ENCODE measurements at places on chromosomes 5 and 9.
A peak's percentile ranks its signal among the peaks of the same experiment; 100 is the strongest.

- DNase-seq, result no peak
These were observed 74.4 kb upstream of the EQTN start for GRCh38 chr9:27371382-27371781.

- no peak for DNase-seq
These were observed 278.4 kb downstream of the EBF1 start for GRCh38 chr5:158821331-158821730.

- DNase-seq, result no peak
These were observed 46.5 kb downstream of the SH3PXD2B start for GRCh38 chr5:172407822-172408221.

DNA sequence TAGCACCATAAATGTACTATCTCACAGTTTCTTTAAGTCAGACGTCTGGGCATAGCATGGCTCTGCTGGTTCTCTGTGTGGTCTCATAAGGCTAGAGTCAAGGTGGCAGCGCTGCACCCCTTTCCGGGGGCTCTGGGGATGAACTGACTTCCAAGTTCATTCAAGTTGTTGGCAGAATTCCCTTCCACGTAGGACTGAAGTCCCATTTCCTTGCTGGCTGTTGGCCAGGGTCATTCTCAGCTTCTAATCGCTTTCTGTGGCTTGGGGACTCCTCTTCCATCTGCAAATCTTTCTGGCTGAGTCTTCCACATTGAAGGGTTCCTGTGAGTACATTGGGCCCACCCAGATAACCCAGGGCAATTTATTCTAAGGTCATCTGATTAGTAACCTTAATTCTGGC, 211.0 kb downstream of the AGTPBP1 start:
- no peak for DNase-seq

- no peak for DNase-seq
These were observed 160.7 kb upstream of the TRPC7 start for GRCh38 chr5:136526021-136526420.

DNA sequence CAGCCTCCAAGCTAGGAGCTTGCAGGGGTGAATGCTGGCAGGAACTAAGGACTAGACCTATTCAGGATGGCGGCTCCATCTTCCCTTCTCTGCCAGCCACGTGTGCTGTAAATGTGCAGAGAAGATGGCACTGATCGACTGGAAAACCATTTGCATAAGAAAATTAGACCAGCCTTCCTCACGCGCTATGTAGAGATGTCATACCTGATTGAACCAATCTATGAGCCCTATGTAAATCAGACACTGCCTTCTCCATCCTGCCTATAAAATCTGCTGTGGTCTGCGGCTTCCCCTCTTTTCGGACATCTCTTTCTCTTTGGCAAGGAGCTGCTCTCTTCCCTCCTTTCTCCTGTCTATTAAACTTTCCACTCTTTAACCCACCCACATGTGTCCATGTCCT, 91.6 kb downstream of the NPR3 start:
- DNase-seq, result no peak

DNA sequence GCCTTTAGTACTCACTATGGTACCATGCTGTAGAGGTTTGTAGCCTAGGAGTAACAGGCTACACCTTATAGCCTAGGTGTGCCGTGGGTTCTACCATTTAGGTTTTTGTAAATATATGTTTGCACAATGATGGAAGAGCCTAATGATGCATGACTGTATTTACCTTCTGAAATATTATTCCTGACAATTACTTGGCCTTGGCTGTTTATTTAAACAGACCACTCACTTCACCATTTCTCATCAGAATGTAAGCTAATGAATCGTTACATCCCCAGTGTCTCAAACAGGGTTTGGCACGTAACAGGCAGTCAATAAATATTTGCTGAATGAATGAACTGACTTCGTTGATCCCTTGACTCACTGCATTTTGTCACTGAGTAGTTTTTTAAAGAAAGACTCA, 93.1 kb downstream of the MED27 start:
- DNase-seq, result no peak

- DNase-seq, result no peak
These were observed 125.3 kb upstream of the MEF2C start for GRCh38 chr5:89008291-89008690.

GRCh38 chr9:134623258-134624066, 18.1 kb upstream of the COL5A1 start:
- DNase-seq, result no peak

GRCh38 chr9:68999393-69000105, 14.4 kb downstream of the PRKACG start:
- peak; percentile 59 for DNase-seq

GRCh38 chr5:67983251-67984110, 232.1 kb upstream of the PIK3R1 start:
- DNase-seq, result peak; percentile 88

DNA sequence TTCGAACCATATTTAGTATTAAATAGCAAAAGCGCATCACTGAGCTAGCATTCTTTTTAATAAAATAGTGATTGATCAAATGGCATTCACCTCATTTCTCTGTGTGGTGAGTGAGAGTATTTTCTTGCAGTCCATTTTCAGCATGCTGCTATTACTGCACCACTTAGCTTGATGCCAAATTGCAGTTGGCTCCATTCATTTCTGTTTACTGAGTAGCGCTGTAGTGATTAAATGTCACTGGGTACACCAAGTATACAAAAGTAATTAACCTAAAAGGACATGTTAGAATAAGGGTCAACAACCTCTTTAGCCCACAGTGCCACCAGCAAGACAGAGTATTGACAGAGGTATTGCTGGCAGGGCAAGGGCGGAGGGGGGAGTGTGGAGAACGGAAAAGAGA, 122.0 kb downstream of the TLE4 start:
- DNase-seq, result no peak

DNA sequence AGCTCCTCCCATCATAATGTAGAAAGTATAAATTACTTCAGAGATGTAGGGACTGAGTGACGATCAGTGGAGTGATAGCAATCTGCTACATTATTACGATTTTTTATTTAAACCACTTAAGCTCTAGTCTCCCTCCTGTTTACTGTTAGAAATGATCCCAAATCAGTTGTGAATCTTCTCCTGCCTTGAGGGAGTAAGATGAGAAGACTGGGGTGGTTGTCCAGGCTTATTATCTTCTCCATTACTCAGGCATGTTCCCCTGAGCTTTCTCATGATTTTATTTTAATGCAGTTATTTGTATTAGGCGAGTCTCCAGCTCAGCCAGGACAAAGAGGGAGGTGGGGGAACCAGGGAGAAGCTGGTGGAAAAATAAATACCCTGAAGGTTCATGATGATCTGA, 48.2 kb upstream of the CTNNA1 start:
- DNase-seq, result no peak

DNA sequence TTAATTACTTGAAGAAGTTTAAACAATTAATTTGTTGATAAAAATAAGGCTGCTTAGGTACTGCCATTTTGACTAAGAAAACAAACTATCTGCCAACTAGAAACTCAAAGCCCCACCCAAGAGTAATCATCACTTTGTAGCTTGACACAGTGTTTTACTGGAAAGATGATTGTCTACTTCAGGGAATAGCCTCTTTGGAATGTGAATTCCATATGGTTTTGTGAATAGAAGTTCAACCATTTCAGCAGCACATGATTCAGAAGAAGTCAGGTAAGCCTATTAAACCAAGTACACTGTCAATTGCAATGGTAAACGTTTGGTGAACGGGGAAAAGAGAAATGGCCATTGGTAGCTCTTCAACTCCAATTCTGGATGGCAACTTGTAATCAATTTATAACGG, 55.2 kb downstream of the PLK2 start:
- no peak for DNase-seq

Measured in foreskin melanocyte (primary cell).